ENCODE measurements at places on chromosomes 3 and 15. TPM values are rescaled to one million over a fixed set of nuclear protein-coding genes. Genes with fewer than 3 reads are reported as not detected.
A peak's percentile ranks its signal among the peaks of the same experiment; 100 is the strongest.

- no peaks in the 10 kb centered on the region for H3K4me1 ChIP-seq
- no peak overlapping the region for H3K27ac ChIP-seq
- DNase-seq: peak; percentile 71
- no peaks in the 10 kb centered on the region for H3K36me3 ChIP-seq
- peak overlapping the region; percentile 93 for H3K4me3 ChIP-seq
- peaks cover 14% of the 10 kb centered on the region for H3K27me3 ChIP-seq
Measured at GRCh38 chr3:134028486-134029255, 1.1 kb downstream of the SLCO2A1 start.

GRCh38 chr3:62732183-62732904 is 142.9 kb downstream of the CADPS start:
- H3K4me3 ChIP-seq: no peak overlapping the region
- no peak for DNase-seq
- no peak overlapping the region for H3K27ac ChIP-seq
- H3K4me1 ChIP-seq: no peaks in the 10 kb centered on the region

DNA sequence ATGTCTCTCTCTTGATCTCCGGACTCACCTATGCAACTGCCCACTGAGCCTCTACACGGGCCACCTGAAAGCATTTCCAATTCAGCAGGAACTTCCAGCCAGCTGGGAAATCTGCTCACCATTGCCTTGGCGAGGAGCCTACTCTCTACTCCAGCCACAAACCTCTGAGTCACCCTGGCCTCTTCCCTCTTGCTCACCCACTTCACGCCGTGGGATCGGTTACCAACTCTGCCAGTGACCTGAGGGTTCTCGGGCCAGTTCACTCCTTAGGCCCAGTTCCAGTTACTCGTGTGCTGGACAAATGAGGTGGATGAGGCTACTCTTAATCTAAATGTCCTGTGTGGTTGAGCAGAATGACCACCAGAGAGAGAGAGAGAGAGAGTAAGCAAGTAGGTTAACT is 70.1 kb downstream of the CEMIP start:
- no peaks in the 10 kb centered on the region for H3K36me3 ChIP-seq
- no peaks in the 10 kb centered on the region for H3K4me1 ChIP-seq
- DNase-seq: no peak
- no peak overlapping the region for H3K4me3 ChIP-seq

- H3K36me3 ChIP-seq: no peaks in the 10 kb centered on the region
- H3K4me1 ChIP-seq: no peaks in the 10 kb centered on the region
- no peak overlapping the region for H3K4me3 ChIP-seq
- DNase-seq: peak; percentile 15
Measured at GRCh38 chr15:84402856-84403608, 167.5 kb downstream of the GOLGA6L4 start.

Gene CHRNA5
- 7.2 TPM for total RNA-seq

Gene SAMD7
- not detected for total RNA-seq

Data from endodermal cell (in vitro differentiated cells).